ENCODE measurements at places on chromosomes 6 and 20. TPM values are rescaled to one million over a fixed set of nuclear protein-coding genes. Genes with fewer than 3 reads are reported as not detected.

Gene PKHD1
- total RNA-seq, result 0.05 TPM

- H3K27me3 ChIP-seq, result no peaks in the 10 kb centered on the region
- no peaks in the 10 kb centered on the region for H3K4me1 ChIP-seq
- no peak overlapping the region for H3K27ac ChIP-seq
- no peak overlapping the region for H3K4me3 ChIP-seq
- no peak for DNase-seq
Measured at GRCh38 chr6:11804135-11804534, 25.5 kb upstream of the ADTRP start.

- H3K4me1 ChIP-seq, result no peaks in the 10 kb centered on the region
- H3K27me3 ChIP-seq, result no peaks in the 10 kb centered on the region
- no peaks in the 10 kb centered on the region for H3K36me3 ChIP-seq
- no peak overlapping the region for H3K4me3 ChIP-seq
- H3K27ac ChIP-seq, result no peak overlapping the region
Measured at GRCh38 chr20:10731190-10731965, 57.6 kb upstream of the JAG1 start.

DNA sequence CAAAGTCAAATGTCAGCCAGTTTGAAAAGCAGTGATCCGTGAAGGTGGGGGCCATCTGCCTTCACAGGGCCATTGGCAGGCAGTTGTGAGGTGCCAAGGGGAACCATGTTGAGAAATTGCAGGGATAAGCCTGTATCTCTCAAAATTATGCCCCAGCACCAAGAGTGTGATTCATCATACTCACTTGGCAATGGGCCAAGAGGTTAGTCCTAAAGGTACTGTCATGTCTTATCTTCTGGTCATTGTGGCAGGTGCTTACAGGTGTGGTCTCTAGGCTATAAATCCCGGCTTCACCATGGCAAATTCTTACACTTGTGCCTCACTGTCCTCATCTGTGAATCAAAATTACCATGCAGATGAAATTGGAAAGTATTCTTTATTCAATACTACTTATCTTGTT, 150.7 kb upstream of the LAMP5 start:
- H3K27me3 ChIP-seq, result no peaks in the 10 kb centered on the region
- no peaks in the 10 kb centered on the region for H3K4me1 ChIP-seq
- H3K4me3 ChIP-seq, result no peak overlapping the region
- H3K27ac ChIP-seq, result no peak overlapping the region
- DNase-seq, result no peak
- no peaks in the 10 kb centered on the region for H3K36me3 ChIP-seq

DNA sequence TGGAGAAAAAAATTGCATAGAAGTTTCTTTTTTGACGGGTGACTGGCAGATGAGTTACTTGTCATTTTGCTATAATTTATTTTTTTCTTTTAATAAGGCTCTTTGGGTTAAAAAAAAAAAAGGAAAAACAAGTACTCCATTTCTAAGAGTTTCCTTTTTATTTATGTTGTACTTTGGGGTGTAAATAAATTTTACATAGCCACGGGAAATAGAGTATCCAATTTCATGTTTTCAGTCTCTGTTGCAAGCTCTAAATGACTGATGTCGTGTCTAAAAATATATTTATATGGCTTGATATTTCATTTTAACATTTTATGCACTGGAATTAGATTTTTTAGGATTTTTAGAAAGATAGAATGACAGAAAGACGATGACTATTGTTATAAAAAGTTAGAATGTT, 3.4 kb downstream of the EYA4 start:
- H3K4me1 ChIP-seq, result peaks cover 35% of the 10 kb centered on the region
- H3K36me3 ChIP-seq, result no peaks in the 10 kb centered on the region
- peak overlapping the region; percentile 97 for H3K27ac ChIP-seq
- H3K27me3 ChIP-seq, result no peaks in the 10 kb centered on the region
- peak overlapping the region; percentile 94 for H3K4me3 ChIP-seq

GRCh38 chr20:43653966-43654365, 12.9 kb upstream of the MYBL2 start:
- no peaks in the 10 kb centered on the region for H3K27me3 ChIP-seq
- no peak overlapping the region for H3K27ac ChIP-seq
- DNase-seq, result no peak
- H3K4me3 ChIP-seq, result no peak overlapping the region
- no peaks in the 10 kb centered on the region for H3K36me3 ChIP-seq

DNA sequence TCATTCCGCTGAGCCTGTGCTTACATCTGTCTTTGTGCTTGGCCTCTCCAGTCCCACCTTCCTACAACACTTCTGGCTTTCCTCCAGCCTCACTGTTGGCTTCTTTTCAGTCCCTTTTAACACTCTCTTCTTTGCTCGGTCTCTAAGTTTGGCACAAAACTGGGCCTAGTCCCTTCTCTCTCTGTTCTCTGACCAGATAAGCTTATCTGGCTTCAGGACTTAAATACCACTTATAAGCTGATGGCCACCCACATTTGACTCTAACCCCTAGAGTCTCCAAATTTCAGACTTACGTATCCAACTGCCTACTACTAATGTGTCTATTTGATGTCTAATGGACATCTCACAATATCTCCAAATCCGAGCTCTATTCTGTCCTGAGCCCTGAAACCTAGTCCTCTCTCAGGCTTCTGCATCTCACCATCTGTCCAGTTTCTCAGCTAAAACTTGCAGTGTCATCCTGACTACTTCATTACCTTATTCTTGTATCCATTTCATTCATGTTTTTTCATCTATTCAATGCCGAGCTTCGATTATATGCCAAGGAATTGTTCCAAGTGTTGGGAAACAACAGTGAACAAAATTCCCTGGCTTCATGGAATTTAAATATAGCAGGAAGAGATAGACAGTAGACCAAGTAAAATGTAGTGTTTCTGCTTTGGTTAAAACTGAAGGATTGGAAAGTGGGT, 40.1 kb downstream of the TBPL1 start:
- H3K4me1 ChIP-seq, result no peaks in the 10 kb centered on the region
- DNase-seq, result no peak
- no peak overlapping the region for H3K4me3 ChIP-seq
- H3K27ac ChIP-seq, result no peak overlapping the region
- H3K27me3 ChIP-seq, result no peaks in the 10 kb centered on the region
- H3K36me3 ChIP-seq, result peaks cover 4% of the 10 kb centered on the region

GRCh38 chr6:156863504-156863903, 86.3 kb downstream of the ARID1B start:
- no peaks in the 10 kb centered on the region for H3K27me3 ChIP-seq
- H3K36me3 ChIP-seq, result no peaks in the 10 kb centered on the region
- H3K27ac ChIP-seq, result peak overlapping the region; percentile 40
- no peak overlapping the region for H3K4me3 ChIP-seq
- DNase-seq, result no peak
- H3K4me1 ChIP-seq, result peaks cover 70% of the 10 kb centered on the region

GRCh38 chr6:5818959-5819358, 187.8 kb downstream of the NRN1 start:
- no peaks in the 10 kb centered on the region for H3K36me3 ChIP-seq
- no peaks in the 10 kb centered on the region for H3K4me1 ChIP-seq
- DNase-seq, result no peak
- no peak overlapping the region for H3K4me3 ChIP-seq

Data from gastrocnemius medialis (tissue), 4 donors.